ENCODE measurements at places on chromosomes 3 and 15.

DNA sequence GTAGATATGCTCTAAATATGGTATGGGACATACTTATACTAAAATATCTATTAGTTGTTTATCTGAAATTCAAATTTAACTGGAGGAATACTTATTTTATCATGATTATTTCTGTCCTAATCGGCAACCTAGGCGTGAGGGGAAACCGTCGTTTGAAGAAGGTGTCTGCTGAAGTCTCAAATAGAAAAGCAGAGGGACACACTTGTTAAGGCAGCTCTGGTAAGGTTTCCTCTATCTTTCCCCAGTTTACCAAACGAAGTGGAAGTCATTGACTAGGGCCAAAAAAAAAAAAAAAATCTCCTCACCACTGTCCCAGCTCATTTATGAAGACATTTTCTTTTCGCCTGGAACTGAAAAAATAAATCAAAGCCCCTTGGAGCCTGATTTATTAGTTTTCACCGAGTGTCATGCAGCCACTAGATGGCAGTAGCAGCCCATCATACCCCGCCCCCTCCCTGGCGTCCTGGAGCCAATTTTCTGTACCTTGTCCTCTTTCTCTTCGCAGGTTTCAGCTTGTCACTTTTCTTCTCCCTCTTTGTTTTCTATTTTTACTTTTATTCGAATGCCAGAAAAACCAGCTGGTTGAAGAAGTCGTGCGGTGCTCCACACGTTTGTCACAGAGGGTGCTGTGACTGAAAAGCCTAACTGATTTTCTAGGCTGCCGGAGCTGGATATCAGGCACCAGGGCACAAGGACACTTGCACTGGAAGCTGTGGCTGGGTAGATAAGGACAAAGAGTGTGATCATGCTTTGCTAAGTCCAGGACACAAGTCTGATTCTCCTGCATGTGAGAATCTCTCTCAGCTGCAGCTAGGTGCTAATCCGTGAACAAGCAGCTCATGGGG, 238.7 kb downstream of the ZPLD1 start:
- peak; percentile 14 for DNase-seq

- DNase-seq, result peak; percentile 99
Measured at GRCh38 chr3:183212565-183212964, 40.5 kb upstream of the B3GNT5 start.

DNA sequence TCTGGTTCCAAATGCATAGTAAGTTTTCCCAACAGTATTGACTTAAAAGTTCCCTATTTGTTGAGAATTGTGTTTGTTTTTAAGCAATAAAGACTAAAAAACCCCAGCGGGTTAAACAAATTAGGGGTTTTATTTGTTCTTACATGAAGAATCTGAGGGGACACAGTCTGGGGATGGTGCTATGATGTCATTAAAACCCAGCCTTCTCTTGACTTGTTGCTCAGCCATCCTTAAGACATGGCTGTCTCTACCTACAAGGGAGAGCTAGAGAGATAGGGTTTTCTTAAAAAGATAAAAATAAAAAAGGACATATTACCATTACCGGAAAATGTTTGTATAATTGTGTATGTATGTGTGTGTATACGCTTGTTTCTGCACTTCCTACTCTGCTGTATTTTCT, 11.7 kb upstream of the ARL14 start:
- no peak for DNase-seq

- DNase-seq, result peak; percentile 39
Measured at GRCh38 chr3:184565421-184566211, 4.0 kb downstream of the EPHB3 start.

DNA sequence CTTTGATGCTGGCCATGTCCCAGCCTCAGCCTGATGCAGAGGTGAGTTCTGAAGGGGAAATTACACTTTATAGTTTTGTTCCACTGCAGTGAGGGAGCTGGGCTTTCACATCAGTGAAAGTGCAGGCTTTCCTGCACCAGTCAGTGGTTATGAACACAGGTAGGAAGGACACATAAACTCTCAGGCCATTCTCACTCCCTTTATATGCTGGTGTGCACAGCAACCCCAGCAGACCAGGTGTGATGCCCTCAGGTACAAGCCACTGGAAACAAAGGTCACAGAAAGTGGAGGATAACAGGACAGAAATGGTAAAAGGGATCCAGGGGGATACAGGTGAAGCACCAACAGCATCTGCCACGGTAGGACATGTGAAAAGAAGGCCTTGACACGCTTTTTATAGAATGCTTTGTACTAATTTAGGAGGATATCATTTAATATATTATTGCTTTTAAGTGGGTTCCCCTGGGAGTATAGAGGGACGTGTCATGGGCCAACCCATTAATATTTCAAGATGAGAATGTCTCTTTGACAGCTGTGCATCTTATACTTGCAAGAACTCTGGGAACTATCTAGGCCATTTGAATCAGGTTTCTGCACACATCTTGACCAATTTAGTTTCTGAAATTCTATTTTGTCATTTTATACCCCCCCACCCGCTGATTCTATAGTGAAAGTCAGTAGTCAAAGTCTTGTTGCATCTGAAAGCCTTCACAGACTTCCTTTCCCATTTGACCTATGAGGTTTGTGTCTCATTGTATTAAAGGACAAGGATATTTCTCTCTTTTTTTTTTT, 25.0 kb upstream of the BLM start:
- no peak for DNase-seq

DNA sequence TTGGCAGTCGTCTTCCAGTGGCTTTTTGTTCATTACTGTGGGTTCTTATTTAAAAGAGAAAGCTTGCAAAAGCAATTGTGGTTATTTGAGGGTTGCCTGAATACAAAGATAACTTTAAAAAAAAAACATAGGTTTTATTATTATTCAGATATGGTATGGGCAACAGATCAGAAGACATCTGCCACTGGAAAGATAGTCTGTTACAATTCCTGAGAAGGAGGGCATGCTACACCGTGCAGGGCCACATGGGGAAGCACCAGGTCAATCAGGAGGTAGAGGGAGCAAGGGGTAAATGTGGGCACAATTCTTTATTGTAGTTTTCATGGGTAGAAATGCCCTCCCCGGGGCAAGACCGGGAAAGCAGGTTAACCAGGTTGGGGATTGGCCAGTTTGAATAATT, 46.5 kb downstream of the BBS4 start:
- no peak for DNase-seq

GRCh38 chr3:98699132-98699531, 64.0 kb upstream of the ST3GAL6 start:
- no peak for DNase-seq

- DNase-seq, result no peak
Measured at GRCh38 chr15:45784656-45785055, 149.8 kb downstream of the SQOR start.

DNA sequence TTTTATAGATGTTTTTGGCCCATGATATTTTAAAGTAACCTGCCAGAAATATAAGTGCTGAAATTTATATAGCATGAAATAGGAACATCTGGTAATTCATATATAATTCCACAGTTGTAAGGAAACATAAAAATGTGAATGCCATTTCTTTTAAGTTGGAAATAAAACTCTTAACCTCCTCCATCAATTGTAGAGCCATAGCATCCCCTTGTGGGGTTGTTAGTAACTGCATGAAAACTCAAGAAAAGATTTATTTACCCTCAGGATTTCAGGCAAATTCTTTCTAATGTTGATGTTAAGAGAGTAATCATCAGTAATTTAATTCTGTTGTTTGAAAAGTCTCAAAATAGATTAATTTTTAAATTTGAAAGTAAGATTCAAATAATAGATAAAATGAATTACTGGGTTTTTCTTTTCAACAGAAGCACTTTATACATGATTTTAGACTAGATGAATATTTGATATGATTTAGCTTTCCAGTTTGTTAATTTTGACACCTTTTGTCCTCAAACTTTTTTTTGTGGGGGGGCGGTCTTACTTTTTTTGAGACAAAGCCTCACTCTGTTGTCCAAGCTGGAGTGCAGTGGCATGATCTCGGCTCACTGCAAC, 74.7 kb downstream of the RASA2 start:
- peak; percentile 88 for DNase-seq

GRCh38 chr3:176861137-176861536, 336.1 kb downstream of the TBL1XR1 start:
- no peak for DNase-seq

- DNase-seq, result no peak
Measured at GRCh38 chr3:168251371-168251770, 155.6 kb upstream of the GOLIM4 start.

GRCh38 chr3:147713234-147714133, 304.3 kb downstream of the ZIC1 start:
- no peak for DNase-seq

- DNase-seq, result no peak
Measured at GRCh38 chr3:18666655-18667054, 241.5 kb upstream of the SATB1 start.

- no peak for DNase-seq
Measured at GRCh38 chr3:151538456-151539393, 77.9 kb upstream of the IGSF10 start.

DNA sequence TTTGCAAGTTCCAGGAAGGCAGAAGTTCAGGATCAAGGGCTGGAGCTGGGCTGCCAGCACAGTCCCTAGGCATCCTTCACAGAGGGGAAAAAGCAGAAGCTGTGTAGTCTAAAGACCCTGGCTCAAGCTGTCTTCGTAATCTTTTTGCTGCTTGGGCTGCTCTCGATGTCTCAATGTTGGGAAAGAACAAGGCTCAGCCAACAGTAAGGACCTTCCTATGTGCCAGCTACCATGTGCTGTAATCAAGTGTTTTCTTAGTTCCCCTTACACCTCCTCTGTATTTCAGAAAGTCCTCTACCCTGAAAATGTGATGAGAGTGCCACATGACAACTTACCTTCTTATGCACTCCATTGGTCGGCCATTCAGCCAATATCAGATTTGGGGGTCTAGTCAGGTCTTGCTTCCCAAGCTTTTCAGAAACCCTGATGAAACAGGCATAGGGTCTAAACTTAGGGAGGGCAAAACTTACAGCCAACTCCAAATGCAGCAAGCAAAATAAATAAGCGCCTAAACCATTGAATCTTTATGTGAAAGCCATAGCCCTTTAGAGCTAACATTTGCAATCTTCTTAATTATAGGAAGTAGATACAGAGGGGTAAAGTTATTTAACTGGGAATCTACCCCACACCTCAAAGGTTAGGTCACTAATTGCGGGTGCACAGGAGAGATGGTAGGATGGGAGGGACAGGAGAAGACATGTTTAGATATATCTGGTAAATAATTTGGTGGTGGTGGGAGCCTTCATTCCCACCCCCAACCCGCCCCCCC, 1.2 kb upstream of the EDEM1 start:
- DNase-seq, result peak; percentile 98

DNA sequence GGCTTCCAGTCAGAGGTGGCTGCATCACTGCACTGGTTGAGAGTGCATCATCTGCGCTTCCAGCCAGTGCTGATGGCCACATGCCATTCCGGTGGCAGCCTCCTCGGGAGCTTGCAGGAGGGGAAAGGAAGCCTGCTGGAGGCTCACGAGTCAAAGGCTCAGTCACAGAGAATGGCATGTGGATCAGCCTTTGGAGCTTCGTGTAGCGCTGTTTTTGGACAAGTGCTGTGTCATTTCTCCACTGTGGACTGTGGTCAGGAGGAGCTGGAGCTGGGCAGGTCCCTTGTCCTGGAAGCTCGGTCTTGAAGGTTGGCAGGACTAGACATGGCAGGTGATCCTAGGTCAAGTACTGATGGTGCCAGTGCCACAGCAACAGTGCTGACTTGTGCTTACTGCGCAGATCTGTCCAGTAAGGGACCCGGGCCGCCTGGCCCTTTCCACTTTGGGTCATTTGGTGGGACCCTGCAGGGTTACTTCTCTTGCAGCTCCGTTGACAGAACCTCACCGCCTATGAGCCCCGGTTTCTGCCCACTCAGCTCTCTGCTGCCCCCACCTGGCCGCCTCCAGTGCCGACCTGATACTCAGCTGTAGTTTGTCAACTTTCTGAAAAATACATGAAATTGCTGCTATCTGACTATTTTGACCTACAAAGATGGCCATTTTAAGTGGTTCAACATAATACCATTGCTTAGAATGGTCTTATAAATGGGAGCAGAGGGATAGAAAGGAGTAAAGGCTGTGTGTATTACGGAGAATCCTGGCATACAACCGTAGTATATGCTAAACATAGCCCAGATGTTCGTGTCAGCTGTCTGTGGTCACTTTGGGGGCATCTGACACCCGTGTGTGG, 27.6 kb upstream of the TRPM1 start:
- DNase-seq, result peak; percentile 63

- DNase-seq, result no peak
Measured at GRCh38 chr3:14299767-14300166, 102.6 kb upstream of the SLC6A6 start.

- DNase-seq, result no peak
Measured at GRCh38 chr3:167467848-167468611, 5.8 kb downstream of the SERPINI2 start.
